Cerebellum (tissue), 4 donors: ENCODE measurements at places on chromosomes 3 and 15. TPM values are rescaled to one million over a fixed set of nuclear protein-coding genes. Genes with fewer than 3 reads are reported as not detected.

DNA sequence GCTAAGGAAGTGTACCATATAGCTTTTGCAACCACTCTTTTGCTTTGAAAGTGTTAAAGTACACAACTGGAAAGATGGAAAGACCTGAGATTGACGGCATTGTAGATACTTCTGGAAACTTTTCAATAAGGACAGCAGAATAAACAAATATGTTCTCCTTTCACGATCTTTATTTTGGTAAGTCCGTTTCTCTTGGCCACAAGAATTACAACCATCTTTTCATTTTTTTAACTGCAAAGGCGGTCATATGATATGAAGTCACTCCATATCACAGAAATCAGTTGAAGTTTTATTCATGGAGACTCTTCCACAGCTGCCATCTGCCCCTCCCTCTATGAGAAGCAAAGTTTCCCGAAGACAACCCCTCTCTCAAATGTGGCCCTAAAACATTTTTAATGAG is 303.4 kb upstream of the ICE2 start:
- no peak for DNase-seq

DNA sequence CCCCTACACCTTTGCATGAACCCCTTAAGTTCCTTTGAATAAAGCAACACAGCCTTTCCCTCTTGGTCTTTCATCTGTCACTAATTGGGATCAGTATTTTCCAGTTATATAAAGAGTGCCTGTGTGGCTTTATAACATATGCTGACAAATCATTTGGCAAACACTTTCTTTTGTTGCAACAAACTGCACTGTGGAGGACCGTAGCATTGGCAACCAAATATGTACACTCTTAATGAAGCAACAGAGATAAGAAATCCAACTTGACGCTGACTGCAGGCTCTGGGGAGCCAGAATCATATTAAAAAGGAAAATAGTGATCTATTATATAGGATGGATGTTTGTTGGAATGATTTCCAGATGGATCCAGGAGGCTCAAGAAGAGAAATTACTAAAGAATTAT is 120.1 kb upstream of the PRICKLE2 start:
- DNase-seq: no peak

DNA sequence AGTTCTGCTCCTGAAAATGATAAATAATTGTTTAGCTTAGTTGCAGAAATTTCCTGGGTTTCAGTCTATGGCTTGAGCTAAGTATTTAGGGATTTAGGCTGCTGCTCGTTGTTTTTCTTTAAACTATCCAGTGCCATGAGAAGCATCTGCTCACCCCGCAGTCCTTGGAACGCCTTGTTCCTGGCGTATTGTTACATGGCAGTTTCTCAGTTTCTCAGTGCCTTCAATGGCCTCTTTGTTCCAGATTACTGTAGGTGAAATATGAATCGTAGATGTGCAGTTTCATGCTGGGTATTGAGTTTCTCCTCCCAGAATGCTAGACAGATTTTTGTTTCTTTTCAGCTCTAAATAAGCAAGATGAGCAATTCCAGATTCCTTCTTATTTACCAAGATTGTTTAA is 269.5 kb upstream of the GBE1 start:
- peak; percentile 45 for DNase-seq

DNA sequence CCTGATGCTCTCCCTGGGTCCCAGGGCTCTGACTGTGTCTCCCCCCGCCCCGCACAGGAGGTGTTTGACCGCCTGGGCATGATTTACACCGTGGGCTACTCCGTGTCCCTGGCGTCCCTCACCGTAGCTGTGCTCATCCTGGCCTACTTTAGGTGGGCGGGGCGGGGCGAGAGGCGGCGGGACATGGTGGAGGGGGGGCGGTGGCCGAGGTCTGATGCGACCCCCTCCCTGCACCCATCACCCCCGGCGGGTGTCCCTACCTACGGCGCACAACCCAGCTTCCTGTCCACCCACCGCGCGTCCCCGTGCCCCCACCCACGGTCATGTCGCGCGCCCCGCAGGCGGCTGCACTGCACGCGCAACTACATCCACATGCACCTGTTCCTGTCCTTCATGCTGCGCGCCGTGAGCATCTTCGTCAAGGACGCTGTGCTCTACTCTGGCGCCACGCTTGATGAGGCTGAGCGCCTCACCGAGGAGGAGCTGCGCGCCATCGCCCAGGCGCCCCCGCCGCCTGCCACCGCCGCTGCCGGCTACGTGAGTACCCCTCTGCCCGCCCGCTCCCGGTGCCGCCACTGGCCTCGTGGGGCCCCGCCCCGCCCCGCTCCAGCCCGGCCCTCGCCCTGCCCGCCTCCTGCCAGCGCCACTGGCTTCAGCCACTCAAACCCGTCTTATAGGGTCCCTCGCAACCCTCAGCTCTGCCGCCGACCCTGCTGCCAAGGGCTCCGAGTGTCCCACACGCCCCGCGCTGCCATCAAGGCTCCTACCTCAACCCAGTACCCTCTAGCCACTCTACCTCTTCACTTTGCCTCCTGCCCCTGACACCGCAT is 21.0 kb downstream of the PTH1R start:
- no peak for DNase-seq

DNA sequence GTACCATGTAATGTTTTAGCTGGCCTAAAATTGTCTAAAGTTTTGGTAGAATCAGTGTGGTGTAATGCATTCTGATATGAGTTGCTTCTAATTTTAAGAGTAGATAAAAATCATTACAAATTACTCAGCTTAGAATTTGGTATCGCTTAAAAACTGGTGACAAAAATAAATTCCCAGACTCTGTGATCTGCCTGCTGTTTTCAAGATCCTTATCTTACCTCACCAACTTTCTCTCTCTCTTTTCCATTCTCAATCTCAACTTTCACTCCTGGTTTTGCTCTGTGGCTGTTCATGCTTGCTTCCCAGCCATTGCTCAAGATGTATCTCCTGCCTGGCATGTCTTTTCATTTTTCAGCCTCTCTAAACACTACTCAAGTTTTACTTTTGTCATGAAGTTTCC is 45.7 kb downstream of the TCF12 start:
- DNase-seq: no peak

GRCh38 chr3:8581806-8582445 is 62.7 kb downstream of the SSUH2 start:
- DNase-seq: no peak

GRCh38 chr3:123344175-123344906 is 104.5 kb downstream of the ADCY5 start:
- no peak for DNase-seq

GRCh38 chr3:114903213-114903612 is 243.9 kb downstream of the ZBTB20 start:
- DNase-seq: no peak

- no peak for DNase-seq
These were observed 497.8 kb downstream of the NAALADL2 start for GRCh38 chr3:175356899-175357324.

- no peak for DNase-seq
These were observed 96.0 kb downstream of the VPS8 start for GRCh38 chr3:184907681-184908649.

GRCh38 chr15:62060896-62061280 is 641 bp upstream of the VPS13C start:
- no peak for DNase-seq

DNA sequence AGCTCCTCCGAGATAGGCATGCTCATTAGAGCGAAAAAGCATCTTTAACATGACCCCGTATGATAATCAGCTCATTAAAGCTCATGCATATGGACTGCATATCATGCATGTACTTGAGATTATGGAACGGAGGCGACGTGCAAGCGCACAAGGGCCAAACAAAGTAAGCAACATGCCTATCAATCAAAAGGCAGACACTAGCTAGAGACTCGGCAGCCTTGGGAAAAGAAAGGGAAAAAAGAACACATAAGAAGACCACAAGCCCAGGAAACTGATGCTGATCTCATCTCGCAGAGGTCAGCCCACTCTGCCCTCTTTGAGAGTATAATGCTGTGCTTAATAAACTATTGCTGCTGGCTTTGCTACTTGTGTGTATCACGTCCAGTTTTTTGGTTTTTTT is 2.6 kb upstream of the ACOX2 start:
- DNase-seq: no peak

DNA sequence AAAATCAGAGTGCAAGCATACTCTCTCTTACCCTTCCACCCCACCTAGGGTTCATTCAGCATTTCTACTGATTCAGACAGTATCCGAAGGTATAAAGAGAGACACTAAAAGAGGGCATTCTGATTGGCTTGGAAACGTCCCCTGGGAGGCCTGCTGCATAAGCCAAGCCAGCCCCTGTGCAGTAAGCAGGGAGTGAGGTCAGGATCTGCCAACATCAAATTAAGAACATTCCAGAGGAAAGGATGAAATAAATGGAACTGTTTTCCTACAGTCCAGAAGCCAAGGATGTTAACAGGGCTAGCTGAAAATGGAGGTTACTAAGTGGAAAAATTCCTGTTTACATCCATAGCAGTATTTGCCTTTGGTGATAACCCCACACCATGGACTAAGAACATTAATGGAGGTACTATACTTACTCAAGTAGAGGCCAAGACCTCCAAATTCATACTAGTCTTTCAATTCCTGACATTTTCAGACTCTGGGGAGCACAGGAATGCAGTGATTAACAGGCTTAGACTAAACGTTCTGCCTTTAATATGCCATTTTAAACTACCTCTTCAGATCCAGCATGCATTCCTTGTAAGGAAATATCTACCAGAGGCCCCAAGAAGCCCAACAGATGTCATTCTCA is 34.5 kb downstream of the NPTN start:
- DNase-seq: no peak

- DNase-seq: peak; percentile 43
These were observed 626.1 kb downstream of the MAGI1 start for GRCh38 chr3:65412588-65412987.

DNA sequence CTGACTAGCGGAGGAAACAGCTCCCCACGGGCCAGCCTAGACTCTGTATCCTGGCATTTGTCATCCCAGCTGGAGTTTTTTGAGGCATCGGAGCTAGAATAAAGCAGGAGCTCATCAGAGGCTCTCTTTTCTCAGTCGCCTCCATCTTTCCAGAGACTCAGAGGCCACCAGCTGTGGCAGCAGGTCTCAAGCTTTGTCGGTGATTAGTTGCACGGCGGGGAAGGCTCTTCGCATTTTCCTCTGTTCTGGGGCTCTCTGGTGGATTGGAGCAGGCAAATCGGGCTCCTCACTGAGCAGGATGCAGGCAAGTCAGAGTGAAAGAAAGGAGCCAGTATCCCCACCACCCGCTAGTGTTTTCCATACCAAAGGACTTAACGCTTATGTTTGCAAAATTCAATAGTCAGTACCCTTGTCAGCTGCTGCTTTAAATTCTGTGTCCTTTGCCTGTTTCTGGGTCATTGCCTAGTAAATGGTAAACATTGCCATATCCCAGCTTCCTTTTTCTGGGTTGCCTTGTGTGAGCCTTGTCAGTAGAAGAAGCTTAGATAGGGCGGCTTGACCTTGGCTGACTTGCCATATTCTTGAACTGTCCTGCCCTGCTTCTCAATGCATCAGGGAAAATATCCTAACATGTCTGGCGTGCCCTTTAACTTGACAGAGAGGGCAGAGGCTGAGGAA is 127.1 kb downstream of the PTPRG start:
- DNase-seq: no peak

GRCh38 chr3:7205535-7205934 is 344.6 kb downstream of the GRM7 start:
- no peak for DNase-seq

GRCh38 chr3:112638327-112639020 is 2.5 kb downstream of the CCDC80 start:
- DNase-seq: peak; percentile 9

DNA sequence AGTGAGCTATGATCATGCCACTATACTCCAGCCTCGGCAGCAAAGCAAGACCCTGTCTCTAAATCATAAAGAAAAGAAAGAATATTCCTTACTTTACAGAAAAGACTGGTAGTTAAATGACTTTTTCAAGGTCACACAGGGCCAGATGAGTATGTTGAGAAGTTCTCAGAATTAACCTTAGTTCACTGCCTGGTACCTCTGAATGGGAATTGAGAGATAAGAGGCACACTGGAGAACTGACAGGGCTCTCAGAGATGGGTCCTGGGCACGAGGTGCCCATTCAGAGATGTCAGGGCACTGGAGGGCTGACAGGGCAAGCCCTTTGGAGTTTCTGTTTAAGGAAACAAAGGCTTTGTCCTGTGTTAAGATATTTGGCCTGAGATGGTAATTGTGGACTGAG is 157.7 kb downstream of the PDE8A start:
- no peak for DNase-seq

DNA sequence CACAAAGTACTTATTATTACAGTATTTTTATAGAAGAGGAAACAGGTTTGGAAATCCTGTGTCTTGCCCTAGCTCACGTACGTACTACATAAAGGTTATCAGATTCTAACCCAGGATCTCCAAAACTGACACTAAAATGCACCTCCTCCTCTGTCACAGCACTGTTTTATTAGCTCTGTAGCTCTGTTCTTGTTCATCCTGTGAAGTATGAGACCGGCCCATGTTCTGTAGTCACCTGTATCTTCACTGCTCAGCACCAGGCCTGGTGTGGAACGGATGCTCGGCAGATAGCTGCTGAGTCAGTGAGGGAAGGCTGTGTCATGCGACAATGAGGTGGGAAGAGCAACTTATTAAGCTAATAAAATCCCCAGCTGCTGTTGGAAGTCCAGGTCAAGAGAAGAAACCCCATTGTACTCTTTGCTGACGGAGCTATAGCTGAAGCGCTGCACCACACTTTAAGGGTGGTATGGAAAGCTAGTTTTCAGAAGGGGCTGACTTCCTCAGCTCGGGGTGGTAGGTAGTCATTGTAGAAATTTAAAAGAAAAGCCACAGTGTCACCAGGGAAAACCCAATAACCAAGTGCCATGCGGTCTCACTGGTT is 22.8 kb downstream of the BCL2A1 start:
- no peak for DNase-seq

DNA sequence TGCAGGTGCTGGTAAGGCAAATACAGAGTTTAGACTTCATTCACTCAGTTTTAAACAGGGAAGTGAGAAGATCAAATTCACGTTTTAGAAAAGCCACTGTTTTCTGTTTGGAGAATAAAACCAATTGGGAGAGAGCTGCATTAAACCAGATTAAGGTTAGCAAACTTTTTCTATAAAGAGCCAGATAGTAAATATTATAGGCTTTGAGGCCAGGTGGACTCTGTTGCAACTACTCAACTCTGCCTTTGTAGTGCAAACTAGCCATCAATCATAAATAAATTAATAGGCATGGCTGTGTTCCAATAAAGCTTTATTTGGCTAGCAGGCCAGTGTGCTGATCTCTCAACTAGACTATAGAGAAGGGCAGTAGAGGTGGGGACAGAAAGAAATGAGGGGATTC is 33.5 kb downstream of the SUCLG2 start:
- DNase-seq: no peak

GRCh38 chr15:82146990-82147461 is 101.2 kb upstream of the MEX3B start:
- peak; percentile 18 for DNase-seq

GRCh38 chr3:149527531-149528339 is 53.2 kb downstream of the TM4SF4 start:
- no peak for DNase-seq

CCDC12 gene
- total RNA-seq: 23.0 TPM

CEP19 gene
- 8.0 TPM for total RNA-seq

NPRL2 gene
- 22.4 TPM for total RNA-seq

ERICH6 gene
- 0.27 TPM for total RNA-seq

C3orf49 gene
- not detected for total RNA-seq

ANKRD34C gene
- total RNA-seq: 2.4 TPM

UROC1 gene
- 0.27 TPM for total RNA-seq

SLC12A1 gene
- total RNA-seq: 4.0 TPM

CAMKV gene
- 25.9 TPM for total RNA-seq

DLL4 gene
- 4.4 TPM for total RNA-seq

RGMA gene
- total RNA-seq: 26.3 TPM

CPB1 gene
- total RNA-seq: not detected

PLSCR5 gene
- total RNA-seq: not detected

TIGIT gene
- 0.45 TPM for total RNA-seq

FRMD5 gene
- total RNA-seq: 27.9 TPM

BFSP2 gene
- not detected for total RNA-seq

PROS1 gene
- 16.1 TPM for total RNA-seq
